ENCODE measurements at places on chromosomes 11 and 22.

DNA sequence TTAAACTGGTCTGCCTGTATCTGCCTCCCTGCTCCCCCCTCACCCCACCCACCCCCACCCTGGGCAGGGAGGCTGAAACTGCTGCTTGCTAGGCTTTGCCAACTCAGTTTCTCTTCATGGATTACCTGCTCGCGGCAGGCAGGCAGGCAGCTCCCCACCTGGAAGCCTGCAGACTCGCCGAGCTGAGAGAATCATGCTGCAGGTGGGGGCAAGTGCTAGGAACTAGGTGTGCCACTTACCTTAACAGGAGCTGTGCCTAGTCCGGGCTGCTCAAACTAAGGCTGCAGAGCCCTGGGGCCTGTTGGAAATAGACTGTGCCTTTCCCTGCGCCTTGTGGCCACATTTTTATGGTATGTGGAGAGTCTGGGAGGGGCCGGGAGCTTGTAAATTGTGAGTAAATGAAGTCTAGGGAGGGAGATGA is 30.3 kb downstream of the MARK2 start:
- DNase-seq = no peak

DNA sequence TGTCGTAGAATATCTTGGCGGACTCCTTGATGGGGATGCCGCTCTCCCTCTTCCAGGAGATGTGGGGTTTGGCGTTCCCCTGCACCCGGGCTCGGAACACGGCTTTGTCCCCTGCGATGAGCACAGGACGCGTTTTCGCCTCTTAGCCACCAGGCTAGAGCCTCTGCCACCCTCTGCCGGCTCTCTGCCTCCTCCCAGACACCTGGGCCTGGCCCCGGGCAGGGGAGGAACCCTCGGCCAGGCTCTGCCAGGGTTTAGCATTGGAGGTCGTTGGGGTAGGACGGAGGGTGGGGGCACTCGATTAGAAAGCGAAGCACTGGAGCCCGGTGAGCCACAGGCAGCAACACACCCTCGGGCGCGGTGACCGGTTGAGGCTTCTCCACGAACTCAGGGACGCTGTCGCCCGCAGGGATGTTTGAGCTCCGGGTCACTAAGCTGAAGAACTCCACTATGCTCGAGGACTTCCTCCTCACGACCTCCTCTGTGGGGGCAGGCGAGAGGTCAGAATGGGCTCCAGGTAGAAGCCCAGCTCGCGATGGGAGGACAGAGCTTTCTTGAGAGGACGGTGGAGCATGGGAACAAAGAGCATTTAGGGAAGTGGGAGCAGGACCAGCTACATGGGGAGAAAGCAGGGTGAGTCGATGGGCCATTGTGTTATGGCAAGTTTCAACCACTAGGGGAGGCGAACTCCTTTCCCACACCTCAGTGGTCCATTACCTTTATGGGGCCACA is 4.3 kb downstream of the IGSF22 start:
- peak; percentile 53 for DNase-seq

DNA sequence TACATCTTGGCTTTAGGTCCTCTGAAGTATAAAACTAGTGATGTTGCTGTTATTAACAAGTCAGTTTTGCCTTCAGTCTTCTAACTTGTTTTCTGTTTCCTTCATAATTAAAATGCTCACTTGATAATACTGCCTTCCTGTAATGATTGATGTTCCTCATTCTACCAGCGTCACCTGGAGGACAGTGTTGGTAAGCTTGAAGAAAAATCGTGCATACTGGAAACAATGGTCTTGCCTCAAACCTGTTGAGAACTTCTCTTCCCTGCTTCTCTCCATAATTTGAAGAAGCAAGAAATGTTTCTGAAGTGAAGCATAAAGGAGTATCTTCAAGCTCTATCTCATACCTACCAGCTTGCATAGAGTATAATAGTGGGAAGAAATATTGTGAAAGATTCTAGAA is 3.0 kb downstream of the YWHAH start:
- DNase-seq = no peak

GRCh38 chr22:40651563-40652501 is 15.3 kb upstream of the MRTFA start:
- DNase-seq = peak; percentile 47

DNA sequence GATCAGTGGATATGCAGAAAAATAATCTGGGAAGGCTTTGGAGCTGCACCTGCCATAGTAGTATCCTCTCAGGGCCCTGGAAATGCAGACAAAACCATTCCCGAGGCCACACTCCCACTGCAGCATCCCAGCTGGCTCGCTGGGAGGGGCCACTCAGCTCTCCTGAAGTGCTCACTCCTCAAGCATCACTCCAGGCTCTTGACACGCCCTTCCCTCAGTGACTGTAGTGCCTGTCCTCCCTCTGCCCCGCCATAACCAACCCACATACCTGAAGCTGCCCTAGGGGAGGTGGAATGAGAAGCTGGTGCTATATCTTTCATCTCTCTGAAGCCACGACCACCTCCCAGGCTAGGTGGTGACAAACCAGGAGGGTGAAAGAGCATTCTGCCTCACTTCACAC is 4.8 kb downstream of the DSCAML1 start:
- DNase-seq = no peak

GRCh38 chr11:80280737-80281136 is 839.9 kb upstream of the TENM4 start:
- no peak for DNase-seq

- DNase-seq = no peak
Measured at GRCh38 chr22:31262312-31263133, 29.8 kb downstream of the PIK3IP1 start.

- no peak for DNase-seq
Measured at GRCh38 chr11:111571829-111572501, 30.3 kb upstream of the SIK2 start.
